Lung microvascular endothelial cell (primary cell): ENCODE measurements at places on chromosomes 16 and 17. TPM values are rescaled to one million over a fixed set of nuclear protein-coding genes. Genes with fewer than 3 reads are reported as not detected.
A peak's percentile ranks its signal among the peaks of the same experiment; 100 is the strongest.

DNA sequence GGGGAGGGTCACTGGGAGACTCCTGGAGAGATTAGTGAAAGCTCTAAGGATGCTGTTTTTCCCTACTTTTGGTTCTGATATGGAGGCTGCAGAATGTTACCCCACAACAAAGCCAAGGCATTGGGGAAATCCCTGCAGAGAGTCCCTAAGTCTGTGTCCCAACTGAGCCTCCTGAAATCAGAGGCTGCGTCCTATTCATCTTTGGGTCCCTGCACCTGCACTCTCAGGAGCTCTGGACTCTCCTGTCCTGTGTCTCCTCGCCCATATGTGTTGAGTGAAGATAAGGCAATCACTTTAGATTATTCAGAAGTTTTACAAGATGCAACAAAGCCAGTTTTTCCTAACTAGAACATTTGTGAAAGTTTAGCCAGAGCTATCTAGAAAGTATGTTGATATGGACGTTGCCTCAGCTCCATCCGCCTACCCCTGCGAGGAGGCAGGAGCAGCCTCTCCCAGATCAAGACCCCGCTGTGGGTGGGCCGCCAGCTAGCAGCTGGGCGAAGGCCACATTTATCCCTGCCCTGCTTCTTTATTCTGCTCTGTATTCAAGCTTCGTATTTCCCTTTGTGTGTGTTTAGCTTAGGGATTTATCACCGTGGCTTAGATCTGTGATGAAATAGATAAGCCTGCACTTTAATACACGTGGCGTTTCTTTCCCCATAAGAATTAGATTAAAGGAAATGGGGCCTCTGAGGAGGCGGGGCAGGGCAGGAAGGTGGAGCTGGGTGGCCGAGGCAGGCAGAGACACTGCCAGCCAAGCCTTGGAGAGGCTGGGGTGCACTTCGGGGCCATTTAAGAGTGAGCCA is 37.4 kb downstream of the SHISA6 start:
- no peak for DNase-seq

DNA sequence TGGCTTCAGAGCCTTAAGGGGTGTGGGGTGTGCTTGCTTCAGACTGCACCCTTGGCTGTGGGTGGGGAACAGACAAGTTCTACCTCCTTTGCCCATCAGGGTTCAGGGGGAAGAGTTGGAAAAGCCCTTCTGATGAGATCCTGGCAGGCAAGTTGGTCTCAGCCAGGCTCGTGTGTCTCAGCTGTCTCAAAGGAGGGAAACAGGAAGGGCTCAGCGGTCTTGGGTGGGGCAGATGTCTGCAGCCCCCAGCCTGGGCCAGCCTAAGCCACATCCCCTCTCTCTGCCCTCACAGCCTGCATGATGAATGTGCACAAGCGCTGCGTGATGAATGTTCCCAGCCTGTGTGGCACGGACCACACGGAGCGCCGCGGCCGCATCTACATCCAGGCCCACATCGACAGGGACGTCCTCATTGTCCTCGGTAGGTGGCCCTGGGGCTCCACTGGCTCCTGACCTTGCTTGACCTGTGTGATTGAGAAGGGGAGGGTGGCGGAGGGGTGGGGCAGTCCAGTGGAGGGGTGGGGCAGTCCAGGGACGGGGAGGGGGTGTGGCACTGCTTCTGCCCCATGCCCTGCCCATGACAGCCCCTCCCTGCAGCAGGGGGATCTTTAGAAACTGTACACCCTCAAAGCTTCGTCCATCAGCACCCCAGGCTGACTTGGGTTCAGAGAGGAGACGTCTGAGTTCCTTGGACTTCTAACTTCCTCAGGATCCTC is 199.5 kb downstream of the PRKCB start:
- no peak for DNase-seq

GRCh38 chr16:61681673-61682072 is 354.6 kb downstream of the CDH8 start:
- DNase-seq, result no peak

DNA sequence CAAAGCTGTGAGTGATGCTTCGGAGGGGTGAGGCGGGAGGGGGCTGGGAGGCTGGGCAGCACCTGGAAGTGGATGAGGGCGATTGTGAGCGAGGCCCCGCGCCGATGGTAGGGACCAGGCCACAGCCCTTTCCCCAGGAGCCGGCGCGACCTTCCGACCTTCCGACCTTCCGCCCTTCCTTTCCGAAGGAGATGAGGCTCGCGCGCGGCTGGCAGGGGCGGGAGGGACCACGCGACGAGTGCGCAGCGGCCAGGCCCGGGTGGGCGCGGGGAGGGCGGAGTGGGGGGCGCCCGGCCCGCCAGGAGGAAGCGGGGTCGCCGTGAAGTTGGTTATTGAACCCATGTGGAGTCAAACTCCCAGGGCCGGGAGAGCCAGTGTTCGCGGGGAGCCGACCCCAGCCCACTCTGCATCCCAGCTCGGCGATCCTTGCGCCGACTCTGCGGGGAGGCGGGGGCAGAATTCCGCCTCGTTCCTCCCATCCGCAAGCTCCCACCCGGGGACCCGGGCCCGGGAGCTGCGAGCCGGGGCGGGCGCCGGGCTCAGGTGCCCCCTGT is 56.6 kb downstream of the RAP1GAP2 start:
- DNase-seq, result no peak

- no peak for DNase-seq
These were observed 59.7 kb downstream of the RNF112 start for GRCh38 chr17:19470530-19471261.

- DNase-seq, result no peak
These were observed 156.3 kb downstream of the MYO1D start for GRCh38 chr17:32720671-32721070.

DNA sequence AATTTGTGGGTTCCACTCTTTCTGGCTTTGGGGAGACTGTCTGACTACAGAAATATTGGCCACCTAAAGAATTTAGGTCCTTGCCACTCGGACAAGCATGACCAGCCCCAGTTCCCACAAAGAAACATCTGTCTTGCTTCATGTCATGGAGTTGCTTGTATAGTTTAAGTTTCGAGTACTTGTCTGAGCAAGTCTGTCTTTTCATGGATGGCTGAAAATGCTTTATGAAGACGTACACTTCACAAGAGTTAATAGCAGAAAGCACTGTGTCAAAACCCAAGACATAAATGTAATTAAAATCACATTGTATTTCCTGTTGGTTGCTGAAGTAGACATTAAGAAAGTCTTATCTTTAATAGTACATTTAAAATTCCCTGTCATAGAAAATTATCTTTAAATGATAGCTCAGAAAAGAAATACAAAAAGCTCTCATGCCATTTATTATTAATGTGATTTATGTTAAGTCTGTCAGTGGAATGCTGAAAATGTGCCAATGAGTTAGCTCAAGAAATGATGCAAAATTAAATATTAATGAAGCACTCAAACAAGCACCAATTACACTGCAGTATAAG is 29.8 kb upstream of the XYLT2 start:
- no peak for DNase-seq

DNA sequence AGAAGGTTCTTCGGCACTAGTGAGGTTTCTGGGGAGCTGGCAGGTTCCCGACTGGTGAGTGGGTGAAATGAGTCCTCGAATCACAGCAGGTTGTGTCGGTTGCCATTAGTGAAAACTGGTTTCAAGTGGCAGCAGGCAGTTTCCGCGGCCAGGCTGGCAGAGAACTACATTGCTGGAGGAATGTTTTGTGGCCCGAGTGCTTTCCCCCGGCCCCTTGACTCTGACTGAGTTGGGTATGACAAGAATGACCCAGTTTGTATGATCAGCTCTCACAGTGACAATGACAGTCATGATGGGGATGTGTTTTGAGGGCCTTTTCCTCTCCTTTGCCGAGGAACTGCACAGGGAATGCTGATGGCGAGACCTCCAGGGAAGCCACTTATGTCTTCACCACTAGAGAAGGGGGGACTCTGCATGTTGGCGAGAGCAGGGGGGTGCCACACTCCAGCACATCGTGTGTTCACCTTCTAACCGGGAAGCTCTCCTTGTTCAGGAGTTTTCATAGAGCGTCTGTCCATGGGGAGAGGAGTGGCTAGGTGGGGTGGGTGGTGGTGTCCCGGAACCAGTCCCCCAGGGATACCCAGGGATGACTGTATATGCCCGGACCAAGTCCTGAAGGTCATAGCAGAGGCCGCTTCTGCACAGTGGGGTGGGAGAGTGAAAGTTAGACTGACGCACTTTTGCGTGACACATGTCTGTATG is 206.0 kb upstream of the CHMP6 start:
- DNase-seq, result no peak

The SLC22A31 gene
- under 0.01 TPM in 1 of 2 replicates, not detected in the other for total RNA-seq

GRCh38 chr16:5058476-5058875 is 7.3 kb downstream of the C16orf89 start:
- peak; percentile 34 for DNase-seq

DNA sequence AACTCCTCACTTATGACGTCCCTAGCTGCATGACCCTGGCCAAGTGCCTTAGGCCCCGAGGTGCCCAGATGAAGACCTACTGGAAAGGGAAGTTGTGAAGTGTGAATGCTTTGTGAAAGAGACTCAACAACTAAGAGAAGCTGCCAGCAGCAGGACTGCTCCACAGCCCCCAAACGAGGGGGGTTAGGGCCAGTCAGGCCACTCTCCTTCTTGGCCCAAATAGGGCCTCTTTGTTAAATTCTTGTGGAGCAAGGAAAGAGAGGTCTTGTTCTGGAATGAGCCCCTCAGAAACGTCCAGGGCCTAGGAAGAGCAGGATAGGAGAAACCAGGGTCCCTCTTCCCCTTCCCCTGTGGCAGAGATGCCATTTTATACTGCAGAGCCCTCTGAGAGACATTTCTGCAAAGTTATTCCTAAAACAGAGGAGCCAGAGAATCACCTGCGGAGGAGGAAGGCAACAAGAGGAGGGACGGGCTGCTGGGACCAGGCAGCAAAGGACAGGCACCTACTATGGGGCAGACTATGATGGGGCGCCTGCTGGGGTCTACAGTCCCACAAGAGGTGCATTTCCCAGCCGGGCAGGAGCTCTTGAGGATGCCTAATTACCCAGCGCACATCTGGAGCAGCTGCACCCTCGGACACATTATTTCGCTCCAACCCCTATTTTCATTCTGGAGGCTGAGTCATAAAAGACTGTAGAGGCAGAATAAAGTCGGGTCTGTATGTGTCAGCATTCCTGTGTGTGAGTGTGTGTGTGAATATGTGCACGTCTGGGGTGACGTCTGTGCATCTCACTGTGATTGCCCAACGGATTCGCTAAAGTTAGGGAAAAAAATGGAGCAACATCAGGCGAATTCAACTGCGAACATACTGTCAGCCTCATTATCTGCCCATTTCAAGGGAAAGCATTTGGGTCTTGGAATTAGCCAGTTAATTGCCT is 11.4 kb upstream of the HOXB9 start:
- DNase-seq, result no peak

GRCh38 chr17:74644419-74644818 is 20.9 kb upstream of the CD300E start:
- DNase-seq, result no peak

DNA sequence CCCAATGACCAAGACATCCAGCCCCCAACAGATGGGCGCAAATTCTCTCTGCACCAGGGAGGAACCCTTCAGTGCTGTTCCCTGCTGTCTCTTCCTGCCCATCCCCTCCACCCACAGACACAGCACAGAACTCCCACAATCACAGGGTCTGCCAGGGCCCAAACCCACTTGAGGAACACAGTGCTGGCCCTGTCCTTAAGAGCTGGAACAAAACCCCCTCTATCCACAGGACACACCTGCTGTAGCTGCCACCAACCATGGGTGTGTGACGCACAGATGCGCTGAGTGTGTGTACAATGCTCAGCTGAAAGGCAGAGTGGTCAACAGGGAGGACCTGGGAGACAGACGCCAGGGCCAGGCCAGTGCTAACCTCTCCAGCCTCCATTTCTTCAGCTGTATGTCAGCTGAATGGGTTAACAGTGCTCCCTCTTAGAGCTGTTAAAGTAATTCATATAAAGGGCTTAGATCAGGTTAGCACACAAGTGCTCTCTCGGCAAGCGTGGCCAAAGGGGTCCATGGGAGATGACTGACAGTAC is 62.1 kb downstream of the AMFR start:
- no peak for DNase-seq

GRCh38 chr17:17089796-17090641 is 47.8 kb downstream of the MPRIP start:
- DNase-seq, result no peak

DNA sequence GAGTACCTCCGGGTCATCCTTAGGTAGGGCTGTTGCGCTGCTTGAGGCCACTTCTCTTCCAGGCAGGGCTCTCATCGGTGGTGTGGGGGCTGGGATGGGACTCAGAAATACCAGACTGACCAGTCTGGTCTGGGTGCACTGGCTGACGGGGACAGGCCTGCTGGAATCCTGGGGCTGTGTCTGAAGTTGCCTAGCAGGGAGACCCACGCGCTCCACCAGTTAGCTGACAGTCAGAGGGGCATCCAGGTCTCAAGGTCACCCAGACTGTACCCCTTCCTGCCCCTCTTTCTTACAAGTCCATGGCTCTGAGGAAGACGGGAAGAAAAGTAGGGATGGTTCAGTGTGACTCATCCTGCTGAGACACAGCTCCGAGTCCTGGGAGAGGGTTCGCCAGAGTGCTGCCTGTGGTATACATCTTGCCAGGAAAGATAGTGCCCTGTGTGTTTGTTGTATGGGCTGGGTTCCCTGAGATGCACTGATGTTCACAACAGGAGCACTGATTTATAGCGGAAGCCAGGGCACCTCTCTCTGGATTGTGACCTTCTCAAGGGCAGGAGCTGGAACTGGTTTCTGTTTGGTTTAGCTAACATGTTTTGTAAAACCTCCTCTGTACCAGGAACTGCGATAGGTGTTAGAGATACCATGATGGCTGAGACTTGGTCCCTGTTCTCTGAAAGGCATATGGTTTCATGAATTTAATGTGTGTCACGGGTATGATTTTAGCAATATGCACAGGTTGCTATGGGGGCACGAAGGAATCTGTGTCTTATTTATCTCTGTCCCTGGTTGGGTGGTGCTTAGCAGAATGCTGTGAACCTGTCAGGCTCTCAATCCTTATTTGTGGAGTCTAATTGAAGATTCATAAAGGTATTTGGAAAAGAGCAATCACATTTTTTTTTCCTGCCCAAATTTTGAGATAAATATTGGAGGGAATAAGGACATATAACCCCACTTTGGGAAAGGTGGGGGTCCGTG is 97.5 kb downstream of the OR1D5 start:
- DNase-seq, result peak; percentile 20

- DNase-seq, result peak; percentile 73
These were observed 88.2 kb upstream of the HAS3 start for GRCh38 chr16:69017036-69017783.

- DNase-seq, result no peak
These were observed 85.5 kb upstream of the HNF1B start for GRCh38 chr17:37830151-37830993.

The CDK3 gene
- 0.22 and 0.79 TPM in 2 replicates for total RNA-seq

DNA sequence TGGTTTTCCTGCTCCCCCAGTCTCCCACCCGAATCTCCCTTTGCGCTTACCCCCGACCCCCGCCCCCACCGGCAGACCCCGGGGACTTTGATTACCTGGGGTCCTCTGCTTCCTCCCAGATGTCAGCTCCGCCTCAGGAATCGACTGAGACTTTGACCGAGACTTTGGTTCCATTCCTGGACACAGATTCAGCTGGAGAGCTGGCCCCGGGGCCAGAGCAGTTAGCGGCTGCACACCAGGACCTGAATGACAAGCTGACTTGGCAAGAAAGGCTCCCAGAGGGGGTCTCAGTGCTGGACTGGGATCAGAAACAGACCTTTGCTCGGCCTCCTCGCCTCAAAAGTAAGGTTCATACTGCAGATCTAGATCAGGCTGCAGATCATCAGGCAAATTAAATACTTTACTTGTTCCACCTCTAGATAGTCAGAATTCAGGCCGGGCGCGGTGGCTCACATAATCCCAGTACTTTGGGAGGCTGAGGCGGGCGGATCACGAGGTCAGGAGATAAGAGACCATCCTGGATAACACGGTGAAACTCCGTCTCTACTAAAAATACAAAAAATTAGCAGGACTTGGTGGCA is 60.3 kb upstream of the FBXO47 start:
- DNase-seq, result no peak

The CBFA2T3 gene
- not detected in 2 replicates for total RNA-seq
